ENCODE measurements at places on chromosomes 6 and 20.

DNA sequence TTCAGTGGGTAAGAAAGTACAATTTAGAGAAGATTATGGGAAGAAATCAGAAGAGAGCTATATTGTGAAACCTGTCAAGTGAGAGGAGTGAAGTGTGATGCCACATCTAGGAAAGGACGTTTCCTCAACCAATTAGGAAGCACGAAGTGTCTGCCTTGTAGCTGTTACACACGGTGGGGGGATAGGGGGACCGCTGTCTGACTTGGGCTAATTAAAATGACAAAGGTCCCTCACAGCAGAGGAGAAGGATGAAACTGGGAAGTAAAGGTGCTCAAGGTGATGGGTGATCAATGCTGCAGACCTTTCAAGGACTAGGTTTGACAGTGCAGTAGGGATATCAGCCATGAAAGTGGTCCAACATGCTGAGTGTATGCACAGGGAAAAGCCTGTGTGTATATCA is 181.1 kb upstream of the PRSS16 start:
- peaks cover 20% of the 10 kb centered on the region for H3K4me1 ChIP-seq
- DNase-seq = no peak
- H3K27me3 ChIP-seq = no peaks in the 10 kb centered on the region
- no peak overlapping the region for H3K27ac ChIP-seq

GRCh38 chr6:121549736-121550135 is 114.3 kb downstream of the GJA1 start:
- no peaks in the 10 kb centered on the region for H3K36me3 ChIP-seq
- no peaks in the 10 kb centered on the region for H3K27me3 ChIP-seq
- no peak for DNase-seq
- H3K4me1 ChIP-seq = no peaks in the 10 kb centered on the region

DNA sequence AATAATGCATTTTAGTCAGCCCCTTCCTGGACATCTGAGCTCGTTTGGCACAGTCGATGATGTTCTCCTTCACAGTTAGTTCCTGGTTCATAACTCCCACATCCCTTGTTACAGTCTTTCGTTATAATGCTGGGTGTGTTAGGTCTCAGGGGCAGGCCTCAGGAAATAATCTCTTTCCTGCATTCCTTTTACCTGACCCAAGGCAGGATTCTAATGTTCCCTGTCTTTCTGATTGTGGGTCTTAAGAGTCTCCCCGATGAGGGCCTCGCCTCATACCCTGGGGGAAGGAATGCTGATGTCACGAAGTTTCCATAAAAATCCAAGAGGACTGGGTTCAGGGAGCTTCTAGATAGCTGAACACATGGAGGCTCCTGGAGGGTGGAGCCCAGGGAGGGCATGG is 104.0 kb upstream of the CARMIL1 start:
- H3K36me3 ChIP-seq = no peaks in the 10 kb centered on the region
- no peak overlapping the region for H3K27ac ChIP-seq
- DNase-seq = no peak
- no peaks in the 10 kb centered on the region for H3K4me1 ChIP-seq
- H3K27me3 ChIP-seq = peaks cover 7% of the 10 kb centered on the region
- no peak overlapping the region for H3K4me3 ChIP-seq

- H3K27ac ChIP-seq = peak overlapping the region; percentile 67
- H3K27me3 ChIP-seq = no peaks in the 10 kb centered on the region
- no peak overlapping the region for H3K4me3 ChIP-seq
- DNase-seq = no peak
- peaks cover 9% of the 10 kb centered on the region for H3K36me3 ChIP-seq
- H3K4me1 ChIP-seq = peaks cover 31% of the 10 kb centered on the region
These were observed 48.9 kb downstream of the ZFAND3 start for GRCh38 chr6:37868447-37868825.

GRCh38 chr20:56766528-56766927 is 137.4 kb downstream of the TFAP2C start:
- H3K27me3 ChIP-seq = peaks cover 5% of the 10 kb centered on the region
- no peak for DNase-seq
- no peaks in the 10 kb centered on the region for H3K4me1 ChIP-seq
- no peak overlapping the region for H3K4me3 ChIP-seq

- peaks cover 8% of the 10 kb centered on the region for H3K4me1 ChIP-seq
- DNase-seq = no peak
- H3K27me3 ChIP-seq = peaks cover 4% of the 10 kb centered on the region
- no peaks in the 10 kb centered on the region for H3K36me3 ChIP-seq
- no peak overlapping the region for H3K27ac ChIP-seq
These were observed 143.8 kb upstream of the LAMA2 start for GRCh38 chr6:128739112-128739511.

DNA sequence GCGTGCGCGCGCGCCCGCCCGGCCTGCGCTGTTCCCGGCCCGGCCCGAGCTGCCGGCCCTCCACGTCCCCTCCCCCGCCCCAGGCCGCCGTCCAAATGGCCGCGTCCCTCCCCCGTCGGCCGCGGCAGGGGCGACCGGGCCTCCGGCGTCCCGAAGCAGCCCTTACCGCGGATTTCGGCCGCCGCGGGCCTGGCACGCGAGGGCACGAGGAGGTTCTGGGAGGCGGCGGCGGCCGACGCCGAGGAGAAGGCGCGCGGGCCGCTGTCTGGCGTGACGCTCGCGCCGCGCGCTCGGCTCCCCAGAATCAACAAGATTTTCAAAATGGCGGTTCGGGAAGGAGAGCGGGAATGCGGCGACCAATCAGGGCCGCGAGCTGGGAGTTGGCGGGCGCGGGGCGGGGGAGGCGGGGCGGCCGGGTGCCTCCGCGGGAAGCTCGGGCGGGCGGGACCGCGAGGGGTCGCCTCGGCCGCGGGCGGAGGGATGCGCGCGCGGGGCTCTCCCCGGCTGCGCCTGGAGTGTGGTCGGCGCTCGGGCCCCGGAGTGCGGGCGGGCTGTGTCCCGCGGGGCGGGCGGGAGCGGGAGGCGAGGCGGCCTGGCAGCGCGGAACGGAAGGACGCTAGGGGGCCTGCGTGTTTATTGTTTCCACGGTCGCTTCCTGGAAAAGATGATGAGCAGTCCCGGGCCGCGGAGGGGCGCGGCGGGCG is at the start of gene DEK:
Gene DEK, minus strand, starts transcription at position 312 of the 704 bp plus-strand sequence. CDS start 543 bp downstream, outside the sequence.
- no peaks in the 10 kb centered on the region for H3K27me3 ChIP-seq
- peak within 1 kb of the TSS; percentile 95 for H3K4me3 ChIP-seq
- peaks cover 42% of the 10 kb centered on the region for H3K4me1 ChIP-seq
- H3K27ac ChIP-seq = peak within 1 kb of the TSS; percentile 92
- H3K36me3 ChIP-seq = peaks cover 5% of the 10 kb centered on the region

- peak overlapping the region; percentile 69 for H3K27ac ChIP-seq
- H3K4me1 ChIP-seq = peaks cover 15% of the 10 kb centered on the region
- H3K4me3 ChIP-seq = peak overlapping the region; percentile 54
- H3K36me3 ChIP-seq = no peaks in the 10 kb centered on the region
- DNase-seq = peak; percentile 17
These were observed 1.8 kb downstream of the NKX2-2 start for GRCh38 chr20:21511850-21512633.

- no peak overlapping the region for H3K4me3 ChIP-seq
- no peaks in the 10 kb centered on the region for H3K36me3 ChIP-seq
- no peak overlapping the region for H3K27ac ChIP-seq
- DNase-seq = no peak
- peaks cover 10% of the 10 kb centered on the region for H3K4me1 ChIP-seq
These were observed 97.7 kb upstream of the VGLL2 start for GRCh38 chr6:117167520-117168271.

DNA sequence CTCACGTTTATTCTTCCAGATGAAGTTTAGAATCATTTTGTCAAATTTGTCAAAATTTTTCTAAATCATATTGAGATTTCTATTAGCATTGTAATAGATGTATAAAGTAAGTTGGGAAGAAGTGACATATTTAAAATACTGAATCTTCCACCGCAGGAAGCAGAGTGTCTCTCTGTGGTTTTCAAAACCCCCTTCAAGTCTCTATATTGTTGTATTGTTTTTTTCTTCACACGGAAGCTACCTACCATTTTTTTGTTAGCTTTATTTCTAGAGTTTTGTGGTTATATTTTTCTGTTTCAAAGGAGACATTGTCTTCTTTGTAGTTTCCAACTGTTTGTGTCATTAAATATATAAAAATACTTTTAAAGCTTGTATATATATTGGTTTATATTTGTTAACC is 188.6 kb downstream of the ZDHHC14 start:
- H3K4me3 ChIP-seq = no peak overlapping the region
- H3K36me3 ChIP-seq = no peaks in the 10 kb centered on the region
- H3K27ac ChIP-seq = no peak overlapping the region

Data from progenitor cell of endocrine pancreas (in vitro differentiated cells).